ENCODE measurements at places on chromosomes 16 and 17.

- no peak for DNase-seq
Measured at GRCh38 chr16:51922476-51922875, 624.5 kb downstream of the TOX3 start.

GRCh38 chr17:71313866-71314265 is 807.0 kb upstream of the SOX9 start:
- DNase-seq = no peak

GRCh38 chr17:31249835-31250141 is 47.3 kb downstream of the OMG start:
- no peak for DNase-seq

DNA sequence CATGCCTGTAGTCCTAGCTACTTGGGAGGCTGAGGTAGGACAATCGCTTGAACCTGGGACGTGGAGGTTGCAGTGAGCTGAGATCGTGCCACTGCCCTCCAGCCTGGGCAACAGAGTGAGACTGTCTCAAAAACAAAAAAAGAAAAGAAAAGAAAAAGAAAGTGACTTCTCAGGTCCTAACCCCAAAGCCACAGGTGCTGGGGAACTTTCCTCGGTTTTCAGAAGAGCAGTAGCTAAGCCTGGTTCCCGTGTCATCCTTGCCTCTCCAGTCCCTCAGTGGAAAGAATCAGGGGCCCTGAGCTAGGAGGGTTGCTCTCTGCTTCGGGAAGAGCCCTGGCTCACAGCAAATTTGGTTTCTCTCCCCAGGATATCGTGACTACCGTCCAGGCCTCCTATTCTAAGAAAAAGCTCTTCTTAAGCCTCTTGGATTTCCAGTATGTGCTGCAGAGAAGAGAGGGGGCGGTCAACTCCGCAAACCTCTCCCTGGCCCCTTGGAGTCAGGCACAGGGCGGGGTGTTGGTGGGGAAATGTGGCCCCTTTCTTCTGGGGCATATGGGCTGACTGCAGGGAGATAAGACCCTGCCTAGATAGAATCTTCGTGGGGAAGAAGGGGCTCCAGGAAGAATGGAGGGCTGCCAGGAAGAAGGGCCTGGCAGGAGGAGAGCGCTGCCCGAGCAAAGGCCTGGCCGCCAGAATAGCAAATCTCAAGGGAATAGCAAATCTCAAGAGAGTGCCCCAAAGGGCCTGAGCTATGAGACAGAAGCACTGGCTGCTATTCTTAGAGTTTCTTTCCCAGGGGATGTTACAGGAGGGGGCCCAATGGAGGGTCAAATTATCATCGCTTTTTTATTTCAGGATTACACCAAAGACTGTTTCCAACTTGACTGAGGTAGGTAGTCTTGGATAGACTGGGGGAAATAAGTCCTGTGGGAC is 8.3 kb upstream of the NLRC5 start:
- DNase-seq = no peak

GRCh38 chr16:64773184-64773583 is 348.7 kb downstream of the CDH11 start:
- DNase-seq = no peak

DNA sequence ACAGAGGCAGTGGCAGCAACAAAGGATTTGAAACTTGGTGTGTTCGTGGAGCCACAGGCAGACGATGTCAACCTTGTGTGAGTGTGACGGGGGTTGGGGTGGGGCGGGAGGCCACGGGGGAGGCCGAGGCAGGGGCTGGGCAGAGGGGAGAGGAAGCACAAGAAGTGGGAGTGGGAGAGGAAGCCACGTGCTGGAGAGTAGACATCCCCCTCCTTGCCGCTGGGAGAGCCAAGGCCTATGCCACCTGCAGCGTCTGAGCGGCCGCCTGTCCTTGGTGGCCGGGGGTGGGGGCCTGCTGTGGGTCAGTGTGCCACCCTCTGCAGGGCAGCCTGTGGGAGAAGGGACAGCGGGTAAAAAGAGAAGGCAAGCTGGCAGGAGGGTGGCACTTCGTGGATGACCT is 25.5 kb downstream of the STH start:
- DNase-seq = no peak

DNA sequence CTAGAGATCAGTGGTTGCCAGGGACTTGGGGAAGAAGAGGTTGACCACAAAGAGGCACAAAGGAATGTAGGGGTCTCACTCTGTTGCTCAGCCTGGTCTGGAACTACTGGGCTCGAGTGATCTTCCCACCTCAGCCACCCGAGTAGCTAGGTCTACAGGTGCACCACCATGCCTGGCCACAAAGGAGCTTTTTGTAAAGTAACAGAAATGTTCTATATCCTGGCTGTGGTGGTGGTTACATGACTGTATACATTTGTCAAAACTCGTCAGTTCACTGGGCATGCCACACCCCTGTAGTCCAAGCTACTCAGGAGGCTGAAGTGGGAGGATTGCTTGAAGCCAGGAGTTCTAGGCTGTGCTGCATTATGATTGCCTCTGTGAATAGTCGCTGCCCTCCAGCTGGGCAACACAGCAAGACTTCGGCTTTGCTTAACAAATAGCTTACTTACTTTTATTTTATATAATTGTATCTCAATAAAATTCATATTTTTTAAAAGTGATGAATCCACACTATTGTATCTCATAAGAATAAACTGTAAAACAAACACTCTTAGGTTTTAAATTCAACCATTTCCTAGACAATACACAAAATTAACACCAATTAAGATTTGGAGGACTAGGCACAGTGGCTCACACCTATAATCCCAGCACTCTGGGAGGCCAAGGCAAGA is 5.0 kb downstream of the SKA2 start:
- DNase-seq = no peak

DNA sequence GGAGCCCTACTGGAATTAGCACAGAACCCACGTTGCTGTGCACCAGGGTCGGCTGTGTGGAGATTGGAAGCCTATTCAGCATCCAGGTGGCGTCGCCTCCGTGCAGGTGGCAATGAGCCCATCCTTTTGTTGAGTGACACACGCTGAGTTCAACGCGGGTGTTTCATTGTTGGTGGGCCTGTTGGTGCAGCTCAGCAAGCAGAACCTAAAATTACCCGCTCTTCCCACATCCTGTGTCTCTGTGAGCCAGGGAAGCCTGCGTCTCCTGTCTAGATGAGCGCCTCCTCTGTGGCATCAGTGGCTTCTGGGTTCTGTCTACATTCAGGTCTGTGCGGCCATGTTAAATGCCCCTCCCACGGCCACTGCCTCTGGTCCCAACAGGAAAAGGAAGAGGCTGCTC is 14.5 kb downstream of the CD2BP2 start:
- DNase-seq = no peak

- DNase-seq = no peak
Measured at GRCh38 chr17:29561554-29562517, 5.0 kb downstream of the ABHD15 start.

- no peak for DNase-seq
Measured at GRCh38 chr17:65163990-65164495, 26.9 kb downstream of the RGS9 start.

- DNase-seq = no peak
Measured at GRCh38 chr17:76993651-76994050, 125.4 kb downstream of the MGAT5B start.

DNA sequence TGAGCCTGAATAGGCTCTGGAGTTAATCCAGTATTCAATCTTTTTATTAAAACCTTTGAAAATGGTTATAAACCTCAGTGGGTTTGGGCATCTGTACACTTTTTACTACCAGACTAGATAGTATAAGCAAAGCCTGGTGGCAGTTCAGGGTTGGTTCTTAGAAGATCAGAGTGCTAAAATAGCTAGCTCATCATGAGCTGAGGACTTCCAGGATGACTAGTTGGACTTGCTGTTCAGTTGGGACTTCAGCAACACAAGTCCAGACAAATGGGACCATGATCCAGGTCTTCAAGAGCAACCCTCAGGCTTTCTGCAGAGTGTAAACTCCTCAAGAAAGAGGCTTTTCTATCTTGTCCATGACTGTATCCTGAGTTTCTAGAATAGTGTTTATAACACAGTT is 1.2 kb upstream of the ZNF19 start:
- no peak for DNase-seq
